ENCODE measurements at places on chromosomes 6 and 20. TPM values are rescaled to one million over a fixed set of nuclear protein-coding genes. Genes with fewer than 3 reads are reported as not detected.

OR2H1 gene
- not detected for polyA plus RNA-seq

AIF1 gene
- not detected for polyA plus RNA-seq

RSPH9 gene
- polyA plus RNA-seq, result 0.09 TPM

HINT3 gene
- polyA plus RNA-seq, result 13.5 TPM

ALDH8A1 gene
- polyA plus RNA-seq, result 0.18 TPM

SYNDIG1 gene
- polyA plus RNA-seq, result 1.9 TPM

LY6G6F gene
- polyA plus RNA-seq, result not detected

DDR1 gene
- polyA plus RNA-seq, result 43.5 TPM

EYA2 gene
- polyA plus RNA-seq, result 4.5 TPM

SIRPD gene
- polyA plus RNA-seq, result not detected

SLC26A8 gene
- not detected for polyA plus RNA-seq

SLC22A16 gene
- not detected for polyA plus RNA-seq

SMLR1 gene
- polyA plus RNA-seq, result 0.03 TPM

GNMT gene
- polyA plus RNA-seq, result 0.32 TPM

GPR6 gene
- polyA plus RNA-seq, result not detected

ZBP1 gene
- polyA plus RNA-seq, result 0.05 TPM

WFDC5 gene
- polyA plus RNA-seq, result not detected

SLC17A1 gene
- 0.57 TPM for polyA plus RNA-seq

CDKN1A gene
- polyA plus RNA-seq, result 130 TPM

GABRR2 gene
- 0.21 TPM for polyA plus RNA-seq

FNDC1 gene
- polyA plus RNA-seq, result 0.01 TPM

NKX2-4 gene
- not detected for polyA plus RNA-seq

KIF25 gene
- polyA plus RNA-seq, result 0.49 TPM

KIAA0408 gene
- polyA plus RNA-seq, result 3.0 TPM

Measured in A549 (cell line).